ENCODE measurements at places on chromosomes 7 and 10. TPM values are rescaled to one million over a fixed set of nuclear protein-coding genes. Genes with fewer than 3 reads are reported as not detected.

DNA sequence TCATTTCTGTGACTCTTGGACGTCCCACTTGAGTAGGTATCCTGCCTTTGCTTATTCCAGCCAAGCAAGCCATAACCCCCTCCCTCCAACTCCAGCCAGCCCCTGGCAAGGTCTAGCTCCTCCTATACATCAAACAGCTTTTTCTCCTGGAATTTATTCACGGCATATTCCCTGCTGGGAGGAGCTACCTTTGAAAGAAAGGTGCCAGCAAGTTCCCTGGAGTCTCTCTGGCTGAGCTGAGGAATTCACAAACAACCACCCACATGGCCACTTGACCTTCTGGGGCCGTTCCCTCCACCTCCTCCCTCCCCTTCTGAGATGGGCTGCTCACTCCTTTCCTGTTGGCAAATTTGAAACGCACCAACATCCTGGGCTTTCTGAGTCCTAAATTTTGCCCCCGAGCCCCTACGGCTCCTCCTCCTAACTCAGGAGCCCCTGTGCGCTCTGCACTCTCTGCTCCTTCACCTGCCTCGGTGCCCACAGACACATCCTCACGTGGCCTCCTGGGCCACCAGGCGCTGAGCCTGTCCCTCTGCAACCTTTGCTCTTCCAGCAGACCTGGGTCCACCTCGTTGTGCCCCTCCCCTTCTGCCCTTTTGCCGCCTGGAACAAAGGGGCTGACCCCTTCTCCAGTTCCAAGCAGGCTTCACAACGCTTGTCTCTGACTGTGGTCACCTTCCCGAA is 48.0 kb downstream of the HSPA12A start:
- DNase-seq: peak; percentile 41

DNA sequence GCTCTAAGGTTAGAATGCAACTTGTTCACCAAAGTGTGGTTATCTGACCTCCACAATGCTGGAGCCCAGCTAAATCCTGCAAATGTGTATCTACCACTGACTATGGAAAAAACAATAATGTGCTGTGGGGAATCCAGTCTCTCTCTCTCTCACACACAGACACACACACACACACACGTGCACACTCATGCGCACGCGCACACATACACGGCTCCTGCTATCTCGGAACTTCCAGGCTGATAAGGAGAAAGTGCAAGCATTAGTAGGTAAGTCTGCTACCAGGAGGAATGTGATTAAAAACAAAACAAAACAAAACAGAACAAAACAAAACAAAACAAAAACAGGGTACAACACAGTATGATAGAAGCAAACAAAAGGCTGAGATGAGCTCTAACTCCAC is 205.2 kb downstream of the FRMD4A start:
- no peak for DNase-seq

GRCh38 chr7:108236681-108237415 is 106.7 kb upstream of the LAMB4 start:
- no peak for DNase-seq

The AEBP1 gene
- total RNA-seq: 783 TPM

The C10orf90 gene
- total RNA-seq: not detected

DNA sequence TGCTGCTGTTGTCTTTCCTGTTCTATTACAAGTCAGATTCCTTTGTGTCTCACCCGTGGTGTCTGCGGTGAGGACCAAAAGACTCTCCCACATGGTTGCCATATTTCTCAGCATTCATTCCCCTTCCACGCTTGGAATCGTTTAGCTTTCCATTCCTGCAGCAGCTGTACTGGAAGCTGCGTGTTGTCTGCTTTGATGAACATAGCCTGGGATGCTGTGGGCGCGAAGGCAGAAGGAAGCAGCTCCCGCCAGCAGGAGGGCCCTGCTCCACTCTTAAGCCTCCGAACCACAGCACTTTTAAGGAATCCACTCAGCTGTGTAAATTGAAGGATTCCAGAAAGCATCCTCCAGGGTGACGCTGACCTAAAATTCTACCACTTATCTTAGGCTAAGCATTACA is 303.6 kb upstream of the PITRM1 start:
- no peak for DNase-seq

DNA sequence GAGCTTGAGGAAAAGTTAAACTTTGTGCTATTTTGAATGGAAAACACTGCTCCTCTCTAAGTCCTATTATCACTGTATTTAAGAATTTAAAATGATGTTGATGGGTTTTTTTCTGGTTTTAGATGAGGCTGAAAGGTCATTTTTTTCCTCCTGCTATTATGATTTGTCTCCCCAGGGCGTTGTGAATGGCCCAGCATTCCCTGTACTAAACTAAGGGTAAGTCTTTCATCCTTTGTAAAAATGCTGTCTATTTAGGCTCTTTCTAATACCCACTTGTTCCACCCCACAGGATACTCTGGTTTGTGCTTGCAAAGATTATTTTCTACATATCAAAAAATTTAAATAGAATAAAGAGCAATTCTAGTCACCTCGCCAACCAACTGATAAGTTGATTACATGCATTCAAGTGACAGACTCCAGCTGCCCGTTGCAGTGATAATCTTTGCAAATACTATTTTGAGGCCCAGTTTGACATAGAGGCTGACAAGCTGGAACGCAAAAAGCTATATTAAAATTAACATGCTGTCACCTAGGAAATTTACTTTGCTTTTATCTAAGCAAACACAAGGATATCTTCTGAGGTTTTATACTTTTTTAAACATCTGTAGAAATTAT is 222.3 kb upstream of the TMEM229A start:
- no peak for DNase-seq

GRCh38 chr10:92241501-92241900 is 49.4 kb downstream of the CPEB3 start:
- DNase-seq: no peak

The ABCC2 gene
- total RNA-seq: 2.1 TPM

The SLC39A12 gene
- total RNA-seq: 0.10 TPM

The CAV2 gene
- 102 TPM for total RNA-seq

The SLC29A4 gene
- 0.90 TPM for total RNA-seq

DNA sequence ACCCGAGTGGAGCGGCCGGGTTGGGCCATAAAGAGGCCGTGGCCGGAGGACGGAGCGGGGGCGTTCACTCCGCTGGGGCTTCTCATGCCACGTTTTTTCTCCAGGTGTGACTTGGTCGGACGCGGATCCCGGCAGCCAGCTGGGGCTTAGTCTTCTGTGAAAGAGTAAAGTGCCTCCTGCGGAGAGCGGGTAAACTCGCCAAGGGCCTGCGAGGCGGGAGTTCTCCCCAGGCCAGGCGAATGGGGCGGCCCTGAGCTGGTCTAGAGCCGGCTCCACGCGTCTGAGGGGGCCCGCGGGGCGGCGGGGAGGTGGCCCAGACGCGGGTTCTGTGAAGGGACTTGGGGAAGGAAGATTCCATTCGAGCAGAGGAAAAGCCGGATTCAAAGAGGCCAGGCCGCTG is 86.3 kb upstream of the VIPR2 start:
- no peak for DNase-seq

GRCh38 chr10:24381235-24382010 is 172.5 kb downstream of the KIAA1217 start:
- DNase-seq: no peak

DNA sequence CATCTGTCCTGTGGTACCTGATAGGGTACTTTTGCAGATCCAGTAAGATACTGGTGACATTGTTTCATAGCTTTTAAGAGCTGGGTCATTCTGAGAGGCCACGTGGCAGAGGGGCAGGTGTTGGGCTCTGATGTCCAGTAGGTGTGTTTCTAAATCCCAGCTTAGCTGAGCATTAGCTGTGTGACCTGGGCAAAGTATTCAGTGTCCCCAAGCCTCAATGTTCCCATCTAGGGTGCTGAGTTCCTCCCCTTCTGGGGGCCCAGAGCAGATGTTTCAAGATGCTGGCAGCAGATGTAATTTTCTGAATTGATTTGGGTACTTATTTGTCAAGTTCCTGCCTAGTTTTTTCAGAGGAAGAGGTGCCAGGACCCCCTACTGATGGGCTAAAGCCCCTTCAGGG is 52.9 kb downstream of the NEURL1 start:
- DNase-seq: no peak

- DNase-seq: peak; percentile 68
These were observed 37.3 kb downstream of the VIPR2 start for GRCh38 chr7:159107161-159107892.

- peak; percentile 82 for DNase-seq
These were observed 1.1 kb downstream of the EGFR start for GRCh38 chr7:55019691-55020465.

- no peak for DNase-seq
These were observed 57.9 kb downstream of the FOXL3 start for GRCh38 chr7:347644-348479.

GRCh38 chr10:32232378-32232777 is 114.6 kb downstream of the EPC1 start:
- DNase-seq: no peak

The DENND2A gene
- total RNA-seq: 13.7 TPM

GRCh38 chr10:114547514-114547913 is 110.6 kb downstream of the ABLIM1 start:
- DNase-seq: no peak

DNA sequence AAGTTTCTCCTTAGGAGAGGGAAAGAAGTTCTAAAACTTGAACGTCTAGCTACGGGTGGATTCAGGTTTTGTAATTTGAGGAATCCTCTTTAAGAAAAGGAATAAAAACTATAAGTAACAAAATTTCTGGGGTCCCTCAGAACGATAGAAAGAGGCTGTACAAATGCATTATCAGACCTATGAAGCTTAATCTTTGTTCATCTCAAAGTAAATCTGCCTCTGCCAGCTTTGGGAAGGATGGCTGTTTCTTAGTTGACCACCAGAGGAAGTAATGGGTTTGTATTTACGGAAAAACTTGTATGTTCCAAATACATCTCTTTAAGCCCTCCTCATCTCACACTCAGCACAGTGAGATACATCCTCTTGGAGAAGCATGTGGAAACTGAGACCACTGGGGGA is 864 bp downstream of the PSTK start:
- DNase-seq: no peak

Measured in posterior vena cava (tissue), 2 donors.